Stimulated activated CD4-positive, alpha-beta T cell treated with anti-CD3 and anti-CD28 coated beads, TNF-alpha, amount 100 ng/mL, for 48 hours (primary cell): ENCODE measurements at places on chromosomes 4 and X.

- no peak for DNase-seq
Measured at GRCh38 chr4:117986321-117986720, 48.0 kb upstream of the NDST3 start.

DNA sequence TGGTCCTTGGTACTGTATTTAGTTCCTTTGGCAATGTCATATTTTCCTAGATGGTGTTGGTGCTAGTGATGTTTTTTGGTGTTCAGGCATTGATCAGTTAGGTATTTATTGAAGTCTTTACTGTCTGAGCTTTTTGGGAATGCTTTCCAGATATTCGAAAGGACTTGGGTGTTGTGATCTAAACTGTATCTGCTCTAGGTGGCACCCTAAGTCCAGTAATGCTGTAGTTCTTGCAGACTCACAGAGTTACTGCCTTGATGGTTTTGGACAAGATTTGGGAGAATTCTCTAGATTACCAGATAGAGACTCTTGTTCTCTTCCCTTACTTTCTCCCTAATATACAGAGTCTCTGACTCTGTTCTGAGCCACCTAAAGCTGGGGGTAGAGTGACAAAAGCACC is 513.6 kb upstream of the PITX2 start:
- no peak for DNase-seq

DNA sequence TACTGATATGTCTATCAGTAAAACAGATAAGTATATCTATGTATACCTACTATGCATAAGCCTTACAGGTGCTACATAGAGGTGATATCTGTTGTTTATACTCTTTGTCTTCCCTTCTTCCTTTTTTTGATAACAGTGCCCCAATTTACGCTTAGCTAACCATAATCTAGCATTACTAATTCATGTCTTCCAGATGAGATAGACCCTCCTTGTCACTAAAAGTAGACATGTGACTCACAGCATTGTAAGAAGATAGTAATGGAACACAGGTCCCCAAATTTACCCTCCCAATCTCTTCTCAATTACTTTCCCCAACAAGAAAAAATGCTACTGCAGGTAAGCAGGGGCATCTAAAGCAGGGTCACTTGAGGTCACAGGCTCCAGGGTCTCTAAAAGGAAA is 7.9 kb upstream of the NFKB1 start:
- no peak for DNase-seq

- DNase-seq, result no peak
Measured at GRCh38 chr4:132180020-132180427, 969.1 kb upstream of the PCDH10 start.

GRCh38 chrX:102652031-102652688 is 877 bp downstream of the GPRASP1 start:
- DNase-seq, result no peak

DNA sequence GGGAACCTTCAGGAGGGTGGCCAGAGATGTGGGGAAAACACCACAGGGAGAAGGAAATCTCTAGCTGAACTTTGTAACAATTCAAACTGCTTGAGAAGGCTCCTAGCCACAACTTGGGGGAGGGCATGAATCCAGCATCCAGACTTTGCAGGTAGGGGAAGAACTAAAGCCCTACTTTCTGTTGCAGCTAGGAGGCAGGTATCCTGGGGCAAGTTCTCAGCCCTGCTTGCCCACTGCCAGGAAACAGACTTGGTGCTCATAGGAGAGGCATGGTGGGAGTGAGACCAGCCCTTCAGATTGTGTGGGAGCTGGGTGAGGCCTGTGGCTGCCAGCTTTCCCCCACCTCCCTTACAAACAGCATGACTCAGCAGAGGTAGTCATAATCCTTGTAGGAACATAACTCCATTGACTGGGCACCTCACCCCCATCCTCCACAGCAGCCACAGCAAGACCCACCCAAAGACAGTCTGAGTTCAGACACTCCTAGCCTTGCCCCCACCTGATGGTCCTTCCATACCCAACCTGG is 209.5 kb upstream of the CPEB2 start:
- DNase-seq, result no peak

DNA sequence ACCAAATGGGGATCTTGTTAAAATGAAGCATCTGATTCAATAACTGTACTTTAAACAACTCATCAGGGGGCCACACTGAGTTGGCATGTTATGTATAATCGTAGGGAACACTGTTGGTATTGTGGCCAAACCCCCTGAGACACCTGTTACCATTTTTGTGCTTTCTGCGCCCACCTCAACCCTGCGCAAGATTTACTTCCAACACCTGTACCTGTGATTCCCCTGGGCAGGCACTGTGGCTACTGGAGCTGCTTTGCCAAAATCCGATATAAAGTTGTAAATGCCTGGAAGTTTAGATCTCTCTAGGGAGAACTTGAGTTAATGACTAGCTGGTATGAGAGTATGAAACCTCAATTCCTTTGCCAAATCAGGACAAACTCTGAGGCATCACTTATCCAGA is 259.8 kb upstream of the ATOH1 start:
- no peak for DNase-seq

DNA sequence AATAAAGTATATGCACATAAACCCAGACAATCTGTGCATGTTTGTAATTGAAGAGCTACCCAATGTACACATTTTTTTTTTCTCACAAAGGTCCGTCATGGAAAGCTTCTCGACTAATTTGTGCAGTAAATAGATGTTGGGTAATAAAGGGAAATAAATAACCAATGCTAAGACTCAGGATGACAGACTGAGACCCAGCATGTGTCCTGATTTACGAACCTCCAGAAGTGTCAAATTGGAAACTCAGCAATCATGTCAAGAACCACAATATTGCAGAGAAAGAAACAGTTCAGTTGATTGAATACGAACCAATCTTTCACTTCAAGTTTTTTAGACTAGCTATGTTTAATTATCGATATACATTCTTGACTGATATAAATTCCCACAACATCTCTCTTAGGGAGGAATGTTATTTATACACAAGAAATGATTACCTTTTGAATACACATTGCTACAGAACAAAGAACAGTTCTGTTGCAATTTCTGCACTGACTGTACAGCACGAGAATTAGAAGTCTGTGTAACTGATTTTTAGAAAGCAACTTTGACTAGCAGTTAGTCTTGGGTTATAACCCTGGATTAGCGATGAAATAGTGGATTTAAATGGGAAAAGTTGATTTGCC is 625.6 kb upstream of the FTHL17 start:
- no peak for DNase-seq

DNA sequence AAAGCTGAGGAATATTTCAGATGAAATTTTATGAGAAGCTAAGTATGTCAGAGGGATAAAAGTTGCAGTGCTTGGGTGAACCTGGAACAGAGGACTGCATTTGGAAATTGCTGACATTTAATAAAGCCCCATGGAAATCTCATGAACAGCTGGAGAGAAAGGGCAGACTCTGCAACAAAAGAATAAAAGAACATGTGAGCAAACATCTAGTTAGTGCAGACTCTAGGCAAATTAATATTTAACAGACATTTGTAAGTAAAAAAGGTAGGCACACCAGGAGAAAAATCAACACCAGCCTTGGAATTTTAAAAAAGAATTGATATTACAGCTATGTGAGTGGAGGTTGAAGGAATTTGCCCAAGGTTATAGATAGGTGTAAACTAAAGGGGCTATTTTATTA is 114.6 kb upstream of the PUDP start:
- no peak for DNase-seq

- no peak for DNase-seq
Measured at GRCh38 chr4:102089850-102090621, 255.2 kb downstream of the SLC39A8 start.

GRCh38 chrX:57121816-57122215 is 468 bp upstream of the SPIN2B start:
- DNase-seq, result no peak

- DNase-seq, result no peak
Measured at GRCh38 chr4:126939401-126939800, 693.4 kb upstream of the INTU start.

GRCh38 chr4:188989371-188989770 is 850.1 kb downstream of the TRIML1 start:
- DNase-seq, result no peak

DNA sequence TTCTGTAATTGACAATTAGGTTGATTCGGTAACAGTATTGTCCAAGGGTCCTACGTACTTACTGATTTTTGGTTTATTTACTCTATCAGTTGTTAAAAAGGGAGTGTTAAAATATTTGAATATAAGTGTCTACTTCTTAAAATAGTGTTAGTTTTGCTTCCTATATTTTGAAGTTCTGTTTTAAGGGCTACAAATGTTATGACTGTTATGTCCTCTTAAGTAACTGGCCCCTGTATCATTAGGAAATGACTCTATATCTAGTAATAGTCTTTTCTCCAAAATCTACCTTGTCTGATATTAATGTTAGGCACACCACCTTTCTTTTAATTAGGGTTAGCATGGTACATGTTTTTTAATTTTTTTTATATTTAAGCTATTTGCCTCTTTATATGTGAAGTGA is 30.1 kb downstream of the ANKRD50 start:
- no peak for DNase-seq

DNA sequence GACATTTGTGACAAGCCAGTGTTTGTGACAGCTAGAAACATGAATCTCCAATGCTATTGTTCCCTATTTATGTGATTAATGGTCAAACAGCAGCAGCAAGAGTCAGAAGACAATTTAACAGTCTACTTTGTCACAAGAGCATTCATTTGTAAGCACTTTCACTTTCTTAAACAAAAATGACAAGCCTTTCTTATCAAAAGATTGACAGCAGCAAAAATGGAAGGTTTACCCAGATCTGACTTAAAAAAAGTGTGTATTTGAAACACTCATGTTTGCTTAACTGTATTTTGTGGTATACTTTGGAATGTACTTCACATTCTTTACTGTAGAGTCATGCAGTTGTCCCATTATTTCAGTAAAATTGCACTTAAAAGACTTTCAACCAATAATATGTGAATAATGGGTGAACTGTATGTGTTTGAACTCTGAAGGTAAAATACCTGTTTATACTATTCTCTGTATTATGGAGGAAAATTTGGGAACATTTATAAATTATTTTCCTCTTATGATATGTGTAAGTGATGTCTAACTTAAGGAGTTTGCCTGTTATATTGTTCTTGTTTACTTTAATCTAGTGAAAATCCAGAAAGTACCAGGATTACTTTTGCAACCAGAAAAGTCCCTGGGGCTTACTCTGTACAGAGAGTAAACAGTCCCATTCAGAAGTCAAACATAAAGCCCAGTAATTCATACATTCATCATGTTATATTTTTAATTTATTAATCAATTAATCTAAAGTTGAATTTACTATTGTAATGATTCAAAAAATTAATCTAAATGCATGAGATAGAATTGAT is 314.9 kb upstream of the TRAM1L1 start:
- DNase-seq, result no peak

GRCh38 chrX:133921764-133922389 is 63.5 kb downstream of the GPC3 start:
- DNase-seq, result peak; percentile 30

- DNase-seq, result no peak
Measured at GRCh38 chrX:103524747-103525146, 5.5 kb upstream of the RAB40A start.

- no peak for DNase-seq
Measured at GRCh38 chr4:66556651-66557278, 886.5 kb upstream of the EPHA5 start.

DNA sequence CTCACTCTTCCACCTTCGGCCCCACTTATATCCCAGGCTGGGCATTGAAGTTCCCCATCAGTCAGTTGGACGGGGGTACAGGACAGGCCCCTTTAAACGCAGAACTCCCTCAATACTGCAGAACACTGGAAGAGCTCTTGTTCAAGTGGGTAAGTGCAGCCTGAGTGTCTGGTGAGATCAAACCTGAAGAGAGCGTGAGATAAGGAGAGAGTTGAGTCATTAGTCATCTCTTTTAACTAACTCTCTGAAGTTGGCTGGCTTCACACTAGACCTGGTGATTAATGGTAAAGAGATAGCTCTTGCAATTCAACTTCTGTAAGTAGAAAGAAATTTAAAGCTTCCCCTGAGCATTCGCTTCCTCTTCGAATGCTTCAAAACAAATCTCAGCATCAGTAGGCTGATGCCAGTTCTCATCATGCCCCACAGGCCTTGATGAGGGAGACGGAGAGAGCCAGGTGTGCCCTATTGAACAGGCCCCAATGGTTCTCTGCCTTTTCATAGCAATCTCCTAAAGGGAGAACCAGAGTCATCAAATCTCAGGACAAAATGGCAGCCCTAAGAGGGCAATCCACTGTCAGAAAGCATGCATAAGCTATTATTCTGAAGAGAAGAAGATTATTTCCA is 41.0 kb upstream of the JADE1 start:
- DNase-seq, result no peak

DNA sequence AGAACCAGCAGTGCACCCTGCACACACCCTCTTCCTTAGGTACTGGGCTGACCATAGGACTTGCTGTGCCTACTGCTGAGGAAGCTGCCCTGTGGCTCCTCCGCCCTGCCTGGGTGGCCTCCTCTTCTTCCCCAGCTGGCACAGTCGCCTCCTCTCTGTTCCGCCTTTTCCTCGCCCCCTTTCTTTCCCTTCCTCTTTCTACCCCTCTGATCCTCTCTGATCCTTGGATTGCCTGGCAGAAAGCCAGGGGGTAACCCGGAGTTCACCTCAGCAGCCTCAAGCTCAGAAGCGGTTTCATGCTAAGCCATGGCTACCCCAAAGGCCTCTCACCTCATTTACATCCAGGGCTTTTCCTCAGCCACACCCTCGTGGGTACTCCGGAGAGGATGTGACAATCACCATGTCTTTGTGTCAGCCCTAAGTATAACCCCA is 136.2 kb downstream of the SMIM20 start:
- DNase-seq, result no peak

DNA sequence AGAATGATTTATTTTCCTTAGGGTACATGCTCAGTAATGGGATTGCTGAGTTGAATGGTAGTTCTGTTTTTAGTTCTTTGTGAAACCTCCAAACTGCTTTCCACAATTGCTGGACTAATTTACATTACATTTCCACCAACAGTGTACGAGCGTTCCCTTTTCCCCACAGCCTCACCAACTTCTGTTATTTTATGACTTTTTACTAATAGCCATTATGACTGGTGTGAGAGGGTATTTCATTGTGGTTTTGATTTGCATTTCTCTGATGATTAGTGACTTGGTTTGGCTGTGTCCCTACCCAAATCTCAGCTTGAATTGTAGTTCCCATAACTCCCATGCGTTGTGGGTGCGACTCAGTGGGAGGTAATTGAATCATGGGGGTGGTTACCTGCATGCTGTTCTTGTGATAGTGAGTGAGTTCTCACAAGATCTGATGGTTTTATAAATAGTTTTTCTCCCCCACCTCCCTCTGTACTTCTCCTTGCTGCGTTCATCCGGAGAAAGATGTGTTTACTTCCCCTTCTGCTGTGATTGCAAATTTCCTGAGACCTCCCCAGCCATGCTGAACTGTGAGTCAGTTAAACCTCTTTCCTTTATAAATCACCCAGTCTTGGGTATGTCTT is 95.1 kb downstream of the GBA3 start:
- no peak for DNase-seq

DNA sequence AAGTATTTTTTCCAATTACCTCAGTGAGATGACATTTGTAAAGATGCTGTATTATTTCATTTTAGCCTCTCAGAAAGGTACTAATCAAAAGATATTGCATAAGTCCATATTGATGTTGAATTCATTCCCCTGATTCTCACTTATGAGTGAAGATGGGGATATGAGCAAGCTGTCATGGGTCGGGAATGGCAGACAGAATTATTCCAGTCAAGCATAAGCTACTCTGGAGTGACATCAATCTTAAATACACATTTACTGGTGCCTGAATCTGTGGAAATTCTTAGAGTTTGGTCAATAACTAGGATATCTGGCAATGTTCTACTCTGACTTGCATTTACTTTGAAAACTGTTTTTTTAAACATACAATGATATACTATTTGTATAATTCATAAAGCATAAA is 283.8 kb upstream of the PCDH7 start:
- DNase-seq, result no peak
